ENCODE measurements at places on chromosomes 5 and 9. TPM values are rescaled to one million over a fixed set of nuclear protein-coding genes. Genes with fewer than 3 reads are reported as not detected.

The TMEM203 gene
- total RNA-seq, result 42.3 TPM

The C5orf52 gene
- total RNA-seq, result not detected

The ZNF454 gene
- total RNA-seq, result 0.12 TPM

The DTWD2 gene
- 3.5 TPM for total RNA-seq

The ADGRD2 gene
- 0.31 TPM for total RNA-seq

The KLHL9 gene
- 29.9 TPM for total RNA-seq

The NRARP gene
- 21.7 TPM for total RNA-seq

The SSNA1 gene
- 64.9 TPM for total RNA-seq

The INSL4 gene
- total RNA-seq, result 0.29 TPM

- DNase-seq, result no peak
Measured at GRCh38 chr5:174172566-174172965, 127.1 kb downstream of the NSG2 start.

DNA sequence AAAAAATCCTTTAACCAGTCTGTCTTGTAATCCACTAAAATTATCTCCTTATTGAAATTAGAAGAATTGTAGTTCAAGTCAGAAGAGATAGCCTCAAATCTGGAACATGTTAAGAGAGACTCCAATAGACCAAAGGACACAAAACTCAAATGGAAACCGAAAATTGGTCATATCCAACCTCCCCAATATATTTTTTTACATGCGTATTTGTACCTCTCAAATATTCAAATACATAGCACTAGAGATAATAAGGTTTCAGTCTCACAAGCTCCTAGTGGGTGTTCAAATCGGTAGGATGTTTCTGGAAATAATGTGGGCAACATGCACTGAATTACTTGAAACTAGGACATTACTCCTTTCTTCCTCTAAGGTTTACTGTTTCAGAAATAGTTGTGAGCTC is 33.5 kb downstream of the EPB41L4A start:
- DNase-seq, result no peak

DNA sequence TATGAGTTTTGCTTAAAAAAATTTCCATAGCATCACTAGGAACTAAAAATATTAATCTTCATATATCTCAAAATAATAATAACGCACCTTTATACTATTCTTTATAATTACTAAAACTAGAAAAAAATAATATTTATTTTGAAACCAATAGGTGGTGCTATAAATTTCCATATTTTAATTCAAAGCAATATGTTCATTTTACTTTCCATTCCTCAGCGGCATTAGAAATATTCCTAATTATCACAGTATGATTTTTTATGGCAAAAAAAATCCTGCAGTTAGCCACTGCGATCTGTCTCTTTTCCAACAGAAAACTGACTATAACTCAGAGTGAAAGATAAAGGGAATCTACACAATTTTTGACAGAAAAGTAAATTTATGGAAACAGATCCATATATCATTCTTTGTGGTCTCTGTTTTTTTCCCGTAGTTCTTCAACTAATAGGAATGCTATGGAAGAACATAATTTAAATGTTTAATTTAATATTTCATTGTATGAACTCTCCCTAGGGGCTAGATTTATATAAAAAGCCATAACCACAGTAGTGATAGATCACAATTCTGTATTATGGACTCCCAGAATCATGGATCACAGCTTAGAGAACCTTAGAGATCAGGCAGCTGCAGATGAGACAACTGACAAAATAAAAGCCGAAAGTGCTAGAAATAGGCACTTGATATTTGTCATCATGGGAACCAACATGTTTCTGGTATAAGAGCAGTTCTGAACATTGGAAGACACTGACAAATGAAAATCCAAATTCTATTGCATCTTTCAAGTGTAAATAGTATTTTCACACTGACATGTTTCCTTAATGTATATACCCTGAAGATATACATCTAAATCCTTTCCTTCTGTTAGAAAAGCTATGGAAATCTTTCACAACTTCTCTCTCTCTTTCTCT is 167.7 kb upstream of the MPDZ start:
- no peak for DNase-seq

DNA sequence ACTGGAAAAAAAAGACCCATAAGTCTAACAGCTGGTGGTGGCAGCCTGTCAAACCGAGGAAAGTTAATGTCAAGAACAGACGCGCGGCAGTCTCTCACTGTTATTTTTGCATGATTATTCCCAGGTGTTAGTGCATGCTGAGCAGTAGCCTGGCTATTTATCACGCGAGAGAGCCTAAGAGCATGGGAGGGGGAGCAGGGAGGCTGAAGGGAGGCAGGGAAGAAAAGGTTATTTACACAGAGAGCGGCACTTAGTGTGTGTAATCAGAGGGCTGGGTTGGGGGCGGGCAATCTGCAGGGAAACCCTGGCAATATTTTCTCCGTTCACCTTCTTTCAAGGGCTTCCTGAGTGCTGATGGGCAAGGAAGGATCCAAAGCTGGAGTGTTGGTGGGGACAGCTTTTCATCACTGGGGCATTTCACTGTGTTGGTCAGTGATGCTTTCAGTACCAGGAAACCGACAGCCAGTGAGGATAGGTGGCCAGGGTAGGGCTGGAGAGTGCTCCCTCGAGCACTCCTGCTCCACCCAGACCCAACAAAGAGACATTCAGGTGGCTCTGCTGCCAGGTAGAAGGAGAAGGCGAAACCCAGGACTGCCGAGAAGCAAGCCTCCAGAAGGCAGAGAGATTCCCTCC is 39.6 kb downstream of the ZNF608 start:
- peak; percentile 71 for DNase-seq

- no peak for DNase-seq
Measured at GRCh38 chr5:111772456-111773122, 15.6 kb upstream of the NREP start.

GRCh38 chr5:93580063-93580926 is 724 bp downstream of the NR2F1-AS1 start:
- DNase-seq, result peak; percentile 76

GRCh38 chr5:115349001-115349817 is 52.8 kb upstream of the CCDC112 start:
- DNase-seq, result no peak

- no peak for DNase-seq
Measured at GRCh38 chr5:7686794-7687193, 164.1 kb downstream of the CFAP90 start.

DNA sequence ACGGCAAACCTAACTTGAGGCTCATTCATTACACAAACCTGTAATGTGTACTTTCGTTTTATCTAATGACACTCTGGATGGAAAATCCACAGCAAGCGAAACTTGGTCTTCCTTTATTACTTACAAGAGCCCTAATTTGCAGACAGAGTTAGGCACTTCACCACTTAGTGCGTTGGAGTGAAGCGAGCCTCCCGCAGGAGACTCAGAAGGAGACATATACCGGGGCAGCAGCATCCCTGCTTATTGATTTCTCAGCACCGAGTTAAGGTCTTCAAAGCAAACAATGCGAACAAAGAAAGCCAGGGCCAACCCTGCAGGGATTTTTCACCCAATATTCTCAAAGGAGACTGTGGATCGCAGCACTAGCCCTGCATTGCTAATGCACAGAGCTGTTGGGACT is 28.6 kb downstream of the LSM11 start:
- DNase-seq, result no peak

DNA sequence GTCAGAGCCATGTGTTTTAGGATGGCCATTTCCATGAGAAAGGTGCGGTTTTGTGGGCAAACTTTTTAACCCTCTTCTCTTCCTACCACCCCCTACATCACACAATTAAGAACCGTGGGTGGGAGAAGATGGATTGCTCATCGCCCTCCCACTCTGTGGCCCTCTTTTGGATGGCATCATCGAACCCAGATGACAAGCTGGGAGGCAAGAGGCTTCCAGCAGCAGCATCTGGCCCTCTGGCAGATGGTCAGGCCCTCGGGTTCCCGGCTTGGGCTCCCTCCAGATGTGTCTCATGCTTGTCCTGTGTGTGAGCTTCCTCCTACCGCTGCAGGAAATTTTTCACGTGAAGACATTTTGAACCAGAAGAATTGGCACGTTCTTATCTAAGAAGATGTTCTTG is 199.9 kb downstream of the EBF1 start:
- DNase-seq, result no peak

DNA sequence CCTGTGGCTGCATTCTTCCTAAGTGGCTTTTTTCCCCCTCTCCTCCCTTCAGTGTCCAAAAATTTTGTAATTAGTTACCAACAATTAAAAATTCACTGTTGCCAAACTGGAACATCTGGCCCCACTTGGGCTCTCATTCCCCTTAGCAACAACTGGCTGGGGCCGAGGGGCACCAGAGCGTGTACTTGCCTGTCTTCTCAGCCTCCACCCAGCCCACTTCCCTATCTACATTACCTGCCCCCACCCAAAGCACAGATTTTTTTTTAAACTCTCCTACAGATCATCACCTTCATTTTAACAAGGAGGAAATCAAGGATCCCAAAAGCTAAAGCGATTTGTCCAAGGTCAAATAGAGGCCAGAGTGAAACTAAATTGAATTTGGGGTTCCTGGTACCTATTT is 278.8 kb downstream of the EBF1 start:
- no peak for DNase-seq

- no peak for DNase-seq
Measured at GRCh38 chr9:86073839-86074238, 25.5 kb downstream of the GOLM1 start.

GRCh38 chr5:64301566-64301965 is 135.9 kb downstream of the RNF180 start:
- DNase-seq, result no peak

- DNase-seq, result no peak
Measured at GRCh38 chr5:173691931-173692330, 75.5 kb upstream of the BOD1 start.

- no peak for DNase-seq
Measured at GRCh38 chr5:91311168-91311696, 71.9 kb downstream of the ARRDC3 start.

- peak; percentile 55 for DNase-seq
Measured at GRCh38 chr9:135335691-135336181, 143.8 kb upstream of the PPP1R26 start.

DNA sequence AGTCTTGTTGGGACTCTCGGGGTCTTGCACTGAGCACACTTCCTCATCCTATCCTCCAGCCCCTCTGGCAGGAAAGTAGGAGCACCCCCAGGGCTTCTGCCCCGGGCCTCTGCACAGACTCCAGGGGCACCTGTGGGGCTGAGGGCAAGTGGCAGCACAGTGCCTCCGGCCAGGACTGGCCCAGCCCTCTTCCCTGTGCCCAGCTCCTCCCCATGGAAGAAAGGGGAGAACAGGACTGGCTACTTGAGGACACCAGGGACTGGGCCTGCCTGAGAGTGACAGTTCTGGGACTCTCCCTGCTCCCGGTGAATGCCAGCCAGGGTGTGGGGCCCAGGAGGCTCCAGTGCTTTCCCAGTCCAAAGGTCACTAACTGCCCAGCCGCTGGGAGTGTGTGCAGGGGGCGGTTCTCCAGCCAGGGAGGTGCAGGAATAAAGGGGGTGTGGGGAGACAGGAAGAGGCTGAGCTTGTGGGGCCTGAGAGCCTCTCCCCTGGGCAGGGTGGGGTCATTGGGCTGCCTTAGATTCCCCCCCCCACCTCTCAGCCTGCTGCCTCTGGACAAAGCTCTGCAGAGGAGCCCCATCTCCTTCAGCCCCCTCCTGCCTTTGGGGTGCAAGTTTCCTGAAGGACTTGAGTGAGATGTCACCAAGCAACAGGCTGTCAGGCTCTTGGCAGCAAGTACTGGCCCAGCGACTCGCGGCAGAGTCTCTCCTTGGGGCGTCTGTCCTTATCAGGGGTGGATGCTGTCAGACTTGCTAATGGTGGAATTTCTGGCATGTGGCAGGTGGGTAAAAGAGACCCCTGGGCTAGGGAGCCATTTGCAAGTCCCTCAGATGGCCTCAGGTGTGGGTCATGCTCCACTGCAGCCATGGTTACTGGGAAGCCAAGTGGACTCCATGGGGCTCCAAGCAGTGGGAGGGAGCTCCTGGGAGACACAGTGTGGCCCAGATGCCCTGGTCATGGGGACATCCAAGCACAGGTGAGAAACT is 19.1 kb upstream of the JADE2 start:
- no peak for DNase-seq
